ENCODE measurements at places on chromosomes 12 and 14. TPM values are rescaled to one million over a fixed set of nuclear protein-coding genes. Genes with fewer than 3 reads are reported as not detected.

DNA sequence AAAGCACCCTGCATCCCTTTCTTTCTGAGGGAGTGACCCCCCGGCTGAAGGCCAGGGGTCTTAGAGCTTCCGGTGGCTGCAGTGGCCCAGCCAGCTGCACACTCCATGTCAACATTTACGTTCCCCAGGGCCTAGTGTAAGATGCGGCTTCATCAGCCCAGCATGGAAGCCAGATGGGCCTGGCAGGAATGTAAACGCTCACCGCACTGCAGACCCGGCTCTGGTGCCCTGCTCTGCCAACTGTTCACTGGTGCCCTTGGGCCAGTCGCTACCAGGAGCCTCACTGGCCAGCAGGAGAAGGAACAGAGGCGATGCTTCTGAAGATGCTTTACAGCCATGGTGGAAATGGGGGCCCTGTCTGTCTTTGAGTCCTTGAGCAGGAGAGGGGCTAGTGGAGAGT lies 8.6 kb upstream of the TMEM119 start:
- DNase-seq, result no peak

DNA sequence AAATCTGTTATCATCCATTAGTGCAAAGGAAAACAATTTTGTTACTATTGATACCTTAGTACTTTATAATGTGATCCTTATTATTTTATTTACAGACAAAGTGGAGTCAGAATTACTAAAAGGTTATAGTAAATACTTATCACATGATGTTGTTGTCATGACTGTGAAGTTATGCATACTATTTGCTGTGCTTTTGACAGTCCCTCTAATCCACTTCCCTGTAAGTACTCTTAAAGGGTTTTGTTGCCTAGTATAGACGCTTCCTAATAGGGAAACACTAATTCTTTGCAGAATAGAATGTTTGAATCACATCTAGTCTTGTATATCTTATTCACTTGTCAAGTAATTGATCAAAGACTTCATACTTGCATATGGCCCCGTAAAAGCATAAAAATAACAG lies 69.4 kb downstream of the SLC38A6 start:
- DNase-seq, result no peak

DNA sequence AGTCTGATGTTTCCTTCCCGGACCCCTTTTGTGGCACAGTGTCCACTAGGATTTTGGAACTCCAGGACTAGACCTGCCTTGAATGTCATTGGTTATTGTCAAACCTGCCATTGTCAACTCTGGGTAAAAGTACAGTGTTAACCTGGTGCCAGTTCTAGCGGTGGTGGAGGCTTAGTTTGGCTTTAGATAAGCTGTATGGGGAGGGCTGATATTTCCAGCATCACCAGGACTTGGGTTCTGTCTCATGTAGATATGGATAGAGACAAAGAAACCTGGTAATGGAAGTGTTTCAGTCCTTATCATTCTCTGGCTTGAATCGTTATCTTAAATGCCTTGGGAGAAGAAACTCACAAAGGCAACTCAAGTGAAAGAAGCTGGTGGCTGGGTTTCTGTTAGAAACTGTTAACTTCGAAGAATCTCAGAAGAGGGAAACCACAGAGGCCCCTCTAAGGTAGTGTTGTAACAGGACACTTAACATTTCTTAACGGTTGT lies 10.6 kb downstream of the CHST11 start:
- DNase-seq, result no peak

- no peak for DNase-seq
Observed at GRCh38 chr14:94946244-94946643, 176.3 kb upstream of the GSC start.

- no peak for DNase-seq
Observed at GRCh38 chr12:94261119-94261518, 112.7 kb downstream of the PLXNC1 start.

DNA sequence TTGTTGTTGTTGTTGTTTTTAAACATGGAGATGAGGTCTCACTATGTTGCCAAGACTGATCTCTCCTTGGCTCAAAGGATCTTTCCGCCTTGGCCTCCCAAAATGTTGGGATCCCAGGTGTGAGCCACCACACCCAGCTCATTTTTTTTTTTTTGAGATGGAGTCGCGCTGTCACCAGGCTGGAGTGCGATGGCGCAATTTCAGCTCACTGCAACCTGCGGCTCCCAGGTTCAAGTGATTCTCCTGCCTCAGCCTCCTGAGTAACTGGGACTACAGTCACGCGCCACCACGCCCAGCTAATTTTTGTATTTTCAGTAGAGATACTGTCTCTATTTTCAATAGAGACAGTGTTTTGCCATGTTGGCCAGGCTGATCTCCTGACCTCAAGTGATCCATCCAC lies 4.9 kb upstream of the CLIP1 start:
- no peak for DNase-seq

DNA sequence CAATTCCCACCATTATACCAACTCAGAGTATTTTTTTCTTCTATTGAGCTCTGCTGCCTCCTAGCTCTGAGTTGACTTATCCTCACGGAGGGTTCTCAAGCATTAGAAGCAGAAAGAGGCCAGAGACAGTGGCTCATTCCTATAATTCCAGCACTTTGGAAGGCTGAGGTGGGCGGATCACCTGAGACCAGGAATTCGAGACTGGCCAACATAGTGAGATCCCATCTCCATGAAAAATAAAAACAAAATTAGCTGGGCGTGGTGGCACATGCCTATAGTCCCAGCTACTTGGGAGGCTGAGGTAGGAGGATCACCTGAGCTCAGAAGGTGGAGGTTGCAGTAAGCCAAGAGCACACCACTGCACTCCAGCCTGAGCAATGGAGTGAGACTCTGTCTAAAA lies 21.0 kb downstream of the HPD start:
- no peak for DNase-seq

DNA sequence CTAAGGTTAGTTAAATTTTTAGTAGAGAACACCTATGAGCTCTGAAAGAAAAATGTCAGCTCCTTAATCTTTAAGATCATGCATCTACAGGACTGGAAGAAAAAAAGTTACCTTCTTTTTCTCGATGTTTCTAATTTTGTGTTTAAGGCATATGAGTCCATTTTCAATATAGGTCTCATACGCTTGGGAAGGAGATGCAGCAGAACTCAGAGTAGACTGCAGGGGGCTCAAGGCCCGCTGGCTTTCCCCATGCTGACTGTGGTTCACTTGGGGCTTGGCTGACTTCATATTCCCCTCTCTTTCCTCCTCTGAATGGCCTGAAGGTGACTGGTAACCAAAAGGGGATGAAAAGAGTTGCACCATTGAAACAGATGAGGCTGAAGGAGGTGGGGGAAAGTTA lies 1.5 kb downstream of the CAPRIN2 start:
- peak; percentile 42 for DNase-seq

DNA sequence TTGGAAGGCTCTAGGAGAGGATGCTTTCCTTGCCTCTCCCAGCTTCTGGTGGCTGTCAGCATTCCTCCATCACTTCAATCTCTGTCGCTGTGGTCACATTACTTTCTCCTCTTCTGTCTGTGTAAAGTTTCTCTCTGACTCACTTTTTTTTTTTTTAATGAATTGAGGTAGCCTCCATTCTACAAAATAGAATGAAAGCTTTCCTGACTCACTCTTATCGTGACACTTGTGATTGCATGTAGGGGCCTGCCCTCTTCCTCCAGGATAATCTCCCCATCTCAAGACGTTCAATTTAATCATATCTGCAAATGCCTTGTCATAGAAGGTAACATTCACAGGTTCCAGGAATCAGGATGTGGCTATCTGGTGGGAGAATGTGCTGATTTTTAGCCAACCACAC lies 153.5 kb upstream of the HMGA2 start:
- DNase-seq, result peak; percentile 88

DNA sequence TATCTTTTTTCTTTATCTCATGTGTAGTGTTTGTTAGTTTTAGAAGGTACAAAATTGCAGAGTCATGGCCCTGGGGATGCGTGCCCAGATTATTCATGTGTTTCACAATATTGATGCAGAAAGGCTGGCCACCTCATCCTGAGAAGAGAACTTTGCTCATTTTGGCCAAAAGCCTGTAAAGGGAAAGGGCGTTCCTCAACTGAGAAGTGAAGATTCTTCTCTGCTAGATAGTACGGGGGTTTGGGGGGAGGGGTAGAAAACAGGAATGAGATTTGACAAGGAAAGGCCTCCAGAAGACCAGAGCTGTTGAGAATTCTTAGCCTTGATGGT lies 1.7 kb downstream of the MGST1 start:
- DNase-seq, result peak; percentile 86

GRCh38 chr14:53054457-53054856 lies 98.7 kb downstream of the DDHD1 start:
- DNase-seq, result no peak

DNA sequence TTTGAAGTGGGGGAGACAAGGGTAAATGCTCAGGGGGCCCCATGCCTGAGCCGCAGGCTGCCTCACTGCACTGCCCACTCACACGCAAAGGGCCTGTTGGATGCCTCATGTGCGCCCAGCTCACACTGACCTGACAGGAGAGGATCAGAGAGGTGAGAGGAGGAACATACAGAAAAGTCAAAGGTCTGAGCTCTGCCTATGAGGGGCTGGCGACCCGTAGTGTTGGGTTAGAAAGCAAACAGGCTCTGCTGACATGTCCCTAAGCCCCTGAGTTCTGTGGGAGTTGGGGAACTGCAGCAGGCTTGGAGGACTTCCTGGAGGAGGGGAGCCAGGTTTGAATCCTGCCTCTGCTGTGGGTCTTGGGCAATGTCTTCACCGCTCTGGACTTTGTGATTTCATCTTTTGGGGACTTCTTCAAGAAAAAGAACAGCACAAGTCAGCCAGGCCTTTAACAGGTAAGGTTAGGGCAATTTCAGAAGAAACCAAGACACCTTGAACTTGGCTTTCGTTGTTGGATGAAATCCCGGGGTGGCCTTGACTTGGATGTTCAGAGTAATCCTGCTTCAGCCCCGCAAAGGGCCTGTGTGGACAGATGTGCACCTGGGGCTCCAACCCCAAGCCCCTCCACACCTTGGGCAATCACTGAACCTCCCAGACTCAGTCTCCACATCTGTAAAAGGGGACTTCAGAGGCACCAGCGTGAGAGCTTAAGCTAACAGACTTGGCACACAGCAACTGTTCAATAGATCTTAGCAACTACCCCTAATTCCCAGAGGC lies 116.8 kb downstream of the SCARB1 start:
- no peak for DNase-seq

- DNase-seq, result peak; percentile 7
Observed at GRCh38 chr12:76976777-76977382, 88.5 kb downstream of the E2F7 start.

DNA sequence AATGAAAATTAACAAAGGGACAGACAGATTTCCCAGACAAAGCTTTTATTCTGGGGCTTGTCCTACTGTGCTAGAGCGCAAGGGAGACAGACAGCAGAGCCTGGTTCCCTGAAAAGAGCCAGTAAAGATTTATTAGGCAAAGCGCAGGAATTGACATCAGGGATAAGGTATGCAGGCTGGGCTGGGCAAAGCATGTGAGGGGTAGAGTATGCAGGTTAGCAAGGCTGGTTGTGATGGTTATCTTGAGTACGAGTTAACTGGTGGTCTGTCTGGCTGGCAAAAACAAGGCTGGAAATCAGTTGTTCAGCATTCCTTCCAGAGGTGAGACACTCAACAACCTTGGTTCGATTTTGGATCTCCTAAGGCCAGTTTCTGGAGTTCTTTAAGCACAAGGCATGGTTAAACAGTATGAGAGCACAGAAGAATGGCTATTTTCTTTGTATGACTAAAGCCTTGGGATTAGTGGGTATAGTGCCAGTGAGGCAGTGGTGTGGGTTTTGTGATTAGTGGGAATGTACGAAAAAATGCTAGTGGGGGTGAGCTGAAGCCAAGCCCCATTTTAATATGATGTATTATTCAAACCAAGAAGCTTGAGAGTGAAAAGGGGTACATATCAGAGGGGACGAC lies 30.9 kb downstream of the BTBD7 start:
- peak; percentile 62 for DNase-seq

DNA sequence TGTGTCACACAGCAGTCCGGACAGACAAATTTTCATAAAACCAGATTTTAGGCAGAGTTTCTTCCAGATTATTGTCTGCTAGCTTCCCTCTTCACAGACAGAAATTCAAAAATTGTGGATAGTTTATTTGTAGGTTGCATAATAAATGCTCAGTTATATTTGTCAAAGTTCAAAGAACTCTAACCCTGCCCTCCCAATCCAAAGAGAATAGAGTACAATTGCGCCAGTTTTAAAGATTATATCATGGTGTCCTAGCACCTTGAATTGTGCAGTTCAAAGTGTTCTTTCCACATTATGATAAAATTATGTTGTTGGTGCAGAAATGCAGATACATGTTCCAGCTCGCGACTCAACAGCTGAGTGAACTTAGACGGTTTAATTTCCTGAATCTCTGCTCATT lies 263.1 kb downstream of the PRKD1 start:
- DNase-seq, result no peak

GRCh38 chr14:29937116-29937515 lies 9.5 kb upstream of the PRKD1 start:
- DNase-seq, result peak; percentile 31

- peak; percentile 33 for DNase-seq
Observed at GRCh38 chr14:58362798-58363412, 32.8 kb upstream of the TOMM20L start.

- no peak for DNase-seq
Observed at GRCh38 chr12:106045251-106045674, 93.5 kb downstream of the NUAK1 start.

- no peak for DNase-seq
Observed at GRCh38 chr12:107655281-107656065, 30.1 kb upstream of the PWP1 start.

- peak; percentile 55 for DNase-seq
Observed at GRCh38 chr12:15982071-15982470, 70.9 kb downstream of the DERA start.

DNA sequence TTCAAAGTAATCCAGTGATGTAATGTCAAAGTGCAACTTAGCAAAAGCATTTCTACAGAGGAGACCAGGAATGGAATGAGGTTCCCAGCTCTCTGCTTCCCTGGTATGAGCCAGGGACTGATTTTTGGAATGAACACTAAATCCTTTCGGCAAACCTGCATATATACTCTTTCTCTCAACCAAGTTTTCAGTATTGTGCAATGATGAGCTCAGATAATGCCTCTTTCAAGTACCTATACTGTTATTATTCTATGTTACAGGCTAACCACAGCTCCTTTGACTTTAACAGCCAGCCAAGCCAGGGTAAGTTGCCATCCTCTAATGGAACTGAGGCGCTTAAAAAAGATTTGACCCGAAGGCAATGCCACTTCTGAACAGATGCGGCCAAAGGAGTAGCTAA lies 104.9 kb upstream of the FSCB start:
- no peak for DNase-seq

Gene PMEL
- 0.54 TPM for total RNA-seq

Gene KCNJ8
- total RNA-seq, result not detected

Gene ACSM4
- not detected for total RNA-seq

Data from M059J (cell line).